ENCODE measurements at places on chromosomes 16 and 17.

GRCh38 chr16:76970745-76971099, 220.3 kb upstream of the MON1B start:
- DNase-seq = no peak

- DNase-seq = no peak
Observed at GRCh38 chr16:14608111-14608566, 21.9 kb downstream of the PARN start.

- no peak for DNase-seq
Observed at GRCh38 chr16:66918803-66919568, at the start of gene CDH16. TSS of gene CDH16 (minus strand) at chr16:66918885. CDS start at chr16:66918065, 820 bp downstream.

DNA sequence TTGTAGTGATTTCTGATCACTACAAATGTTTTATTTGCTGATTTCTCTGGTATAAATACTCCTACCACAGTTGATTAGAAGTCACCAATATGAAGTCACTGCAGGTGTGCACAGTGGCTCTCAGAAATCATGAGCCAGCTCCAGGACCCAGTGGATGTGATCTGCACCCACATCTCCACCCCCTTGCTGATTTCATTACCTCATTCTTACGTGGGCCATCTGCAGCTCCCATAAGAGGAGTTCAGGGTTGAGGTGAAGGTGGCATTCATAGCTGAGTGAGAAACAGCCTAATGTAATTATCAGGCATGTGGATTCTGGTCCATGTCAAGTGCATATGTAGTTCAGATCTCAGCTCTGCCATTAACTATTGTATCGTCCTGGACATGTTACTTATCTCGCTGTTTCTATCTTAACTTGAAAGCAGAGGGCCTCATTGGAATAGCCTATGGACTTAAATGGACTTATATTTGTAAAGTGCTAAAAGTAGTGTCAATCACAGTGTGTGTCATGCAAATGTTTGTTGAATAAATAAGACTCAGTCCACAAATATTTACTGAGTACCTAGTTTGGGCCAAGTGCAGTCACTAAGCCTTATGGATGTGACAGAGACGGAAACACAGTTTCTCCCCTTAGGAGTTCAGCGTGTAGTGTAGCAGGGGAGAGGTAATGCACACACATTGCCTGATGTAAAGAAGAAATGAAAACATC, 40.7 kb upstream of the ZKSCAN2 start:
- no peak for DNase-seq

DNA sequence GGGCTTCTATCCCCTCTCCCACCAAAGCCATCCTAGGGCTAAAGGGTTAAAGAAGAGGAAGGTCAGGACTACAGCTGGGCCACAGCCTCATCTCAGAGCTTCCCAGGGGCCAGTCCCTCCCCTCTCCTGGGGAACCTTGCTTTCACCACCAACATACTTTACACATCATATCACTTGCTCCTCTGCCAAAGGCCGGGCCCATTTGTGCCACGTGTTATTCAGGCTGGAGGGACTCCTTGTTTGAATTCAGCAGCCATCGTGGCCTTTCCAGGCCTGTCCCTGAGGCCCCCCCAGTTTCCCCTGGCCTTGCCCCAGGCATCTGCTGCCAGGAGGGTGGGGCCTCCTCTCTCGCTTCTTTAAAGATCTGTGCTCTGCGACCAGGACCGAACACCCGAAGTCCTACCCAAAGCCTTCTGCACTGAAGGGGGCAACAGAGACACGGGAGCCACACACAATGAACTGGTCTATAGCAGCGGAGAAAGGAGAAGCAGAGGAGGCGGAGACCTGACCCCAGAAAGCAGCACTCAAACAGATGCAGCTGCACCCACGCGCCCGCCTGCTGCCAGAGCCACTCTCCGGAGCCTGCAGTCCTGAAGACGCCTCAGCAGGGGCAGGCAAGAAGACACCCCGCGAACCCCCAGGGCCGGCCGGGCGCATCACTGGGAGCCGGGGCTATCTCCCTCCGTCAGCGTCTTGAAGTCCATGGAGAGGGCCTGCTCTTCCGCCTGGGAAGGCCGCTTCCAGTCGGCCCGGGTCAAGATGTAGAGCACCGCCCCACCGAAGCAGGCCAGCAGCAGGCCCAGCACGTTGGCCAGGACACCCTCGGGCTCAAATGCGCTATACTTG, 12.1 kb downstream of the CYB561 start:
- no peak for DNase-seq

Data from activated CD4-positive, alpha-beta T cell treated with anti-CD3 and anti-CD28 coated beads for 24 hours (primary cell).